ENCODE measurements at places on chromosomes 6 and 20.

DNA sequence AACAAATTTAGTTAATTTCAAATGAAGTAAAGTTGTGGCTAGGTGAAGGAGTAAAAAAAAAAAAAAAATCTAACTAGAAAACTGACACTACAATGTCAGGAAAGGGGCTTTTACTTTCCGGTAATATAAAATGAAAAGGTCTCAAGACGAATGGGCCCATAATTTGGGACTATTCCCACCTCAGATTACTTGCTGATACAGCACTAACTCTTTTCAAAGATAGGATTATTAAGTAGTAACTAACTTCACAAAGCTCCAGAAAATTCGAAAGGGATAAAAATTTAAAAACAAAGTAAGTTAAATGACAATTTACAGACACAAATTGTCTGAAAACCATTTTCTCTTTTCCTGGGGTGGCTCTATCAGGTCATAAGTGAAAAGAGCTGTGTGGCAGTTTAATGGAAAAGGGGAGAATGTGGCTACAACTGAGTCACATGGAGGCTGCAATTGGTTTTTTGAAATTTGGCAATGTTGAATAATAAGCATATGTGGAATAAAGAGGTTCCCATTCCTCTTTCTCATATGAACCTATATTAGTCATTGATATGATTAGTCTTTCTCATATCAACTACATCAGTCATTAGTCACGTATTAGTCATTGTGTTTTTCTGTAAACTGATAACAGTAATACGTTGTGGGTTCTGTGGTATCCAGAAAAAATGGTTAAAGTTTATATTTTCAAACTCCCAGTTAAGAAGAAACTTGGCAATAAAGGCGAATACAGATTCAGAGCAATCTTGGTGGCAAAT, 78.0 kb downstream of the RWDD2A start:
- no peak for DNase-seq

- DNase-seq = no peak
Measured at GRCh38 chr6:26195924-26196845, 109.0 kb downstream of the HFE start.

DNA sequence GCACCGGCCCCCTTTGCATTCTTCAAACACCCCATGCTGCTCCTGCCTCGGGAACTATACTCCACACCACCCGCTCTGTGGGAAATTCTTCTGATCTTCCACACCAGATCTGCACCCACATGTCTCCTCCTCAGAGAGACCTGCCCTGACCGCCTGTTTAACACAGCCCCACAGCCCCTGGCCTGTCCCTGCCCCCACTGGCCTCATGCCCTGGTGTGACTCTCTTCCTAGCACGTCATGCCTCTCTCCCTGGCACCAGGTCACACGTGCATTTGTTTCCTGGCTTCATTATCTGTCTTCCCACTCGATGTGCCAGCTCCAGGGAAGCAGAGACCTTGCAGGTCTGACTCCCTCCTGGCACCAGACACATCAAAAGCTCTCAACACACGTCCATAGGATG, 79.6 kb downstream of the ANKRD60 start:
- no peak for DNase-seq

DNA sequence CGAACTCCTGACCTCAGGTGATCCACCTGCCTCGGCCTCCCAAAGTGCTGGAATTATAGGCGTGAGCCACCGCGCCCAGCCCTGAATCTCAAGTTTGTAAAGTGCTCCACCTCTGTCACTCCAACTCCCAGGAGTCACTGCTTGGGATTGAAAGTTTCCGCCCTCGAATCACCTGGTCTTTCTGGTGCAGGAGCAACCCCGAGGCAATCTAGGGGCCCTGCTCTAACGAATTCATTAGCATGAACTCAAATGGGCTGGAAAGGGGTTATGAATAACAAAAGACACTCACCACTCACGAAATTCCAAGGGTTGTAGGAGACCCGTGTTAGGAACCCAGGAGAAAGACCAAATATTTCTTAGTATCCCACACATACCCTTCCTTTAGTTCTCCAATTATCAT, 26.1 kb downstream of the RBCK1 start:
- DNase-seq = no peak

- DNase-seq = peak; percentile 84
Measured at GRCh38 chr6:98834060-98835031, at the start of gene POU3F2. TSS of gene POU3F2 (plus strand) at chr6:98834574. CDS start at chr6:98834874, 300 bp downstream.

- peak; percentile 57 for DNase-seq
Measured at GRCh38 chr6:43972913-43973300, 154.3 kb downstream of the MRPL14 start.

DNA sequence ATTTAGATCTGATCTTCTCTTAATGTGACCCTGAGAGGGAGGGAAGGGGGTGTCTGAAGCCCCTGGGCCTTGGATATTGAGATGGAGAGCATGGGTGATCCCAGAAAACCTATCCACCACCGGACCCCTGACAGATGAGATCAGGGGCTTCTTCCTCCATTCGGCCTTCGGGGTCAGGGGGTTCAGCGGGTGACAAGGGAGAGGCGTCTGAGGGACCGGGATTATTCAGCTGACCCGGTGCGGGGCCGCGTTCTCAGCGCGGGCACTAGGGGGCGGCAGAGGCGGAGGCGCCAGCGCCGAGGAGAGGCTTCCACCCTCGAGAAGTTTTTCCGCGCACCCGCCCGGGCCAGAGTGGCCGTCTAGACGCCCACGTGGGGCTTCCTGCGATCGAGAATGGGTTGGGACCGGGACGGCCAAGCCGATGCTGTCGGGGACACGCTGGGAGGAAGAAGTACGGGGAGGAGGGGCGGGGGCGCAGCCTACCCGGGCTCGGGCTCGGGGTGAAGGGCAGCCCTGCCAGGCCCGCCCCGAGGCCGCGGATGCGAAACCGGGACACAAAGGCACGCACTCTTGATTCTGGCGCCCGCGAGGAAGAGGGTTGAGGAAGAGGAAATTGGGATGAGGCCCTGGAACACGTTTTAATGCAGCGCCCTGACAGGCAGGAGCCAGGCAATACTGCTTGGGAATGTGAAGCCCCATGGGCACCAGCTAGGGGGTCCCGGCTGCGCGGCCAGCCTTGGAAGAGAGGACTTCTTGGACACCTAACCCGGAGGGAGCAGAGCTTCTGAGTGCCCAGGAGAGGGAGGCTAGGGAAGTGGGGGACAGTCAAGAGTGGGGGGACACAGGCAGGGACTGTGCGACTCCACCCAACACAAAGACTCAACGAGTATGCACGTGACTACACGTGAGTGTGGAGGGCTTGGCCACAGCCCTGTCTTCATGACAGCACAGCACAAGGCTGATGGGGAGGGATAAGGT, 30.6 kb downstream of the COL11A2 start:
- DNase-seq = peak; percentile 82

DNA sequence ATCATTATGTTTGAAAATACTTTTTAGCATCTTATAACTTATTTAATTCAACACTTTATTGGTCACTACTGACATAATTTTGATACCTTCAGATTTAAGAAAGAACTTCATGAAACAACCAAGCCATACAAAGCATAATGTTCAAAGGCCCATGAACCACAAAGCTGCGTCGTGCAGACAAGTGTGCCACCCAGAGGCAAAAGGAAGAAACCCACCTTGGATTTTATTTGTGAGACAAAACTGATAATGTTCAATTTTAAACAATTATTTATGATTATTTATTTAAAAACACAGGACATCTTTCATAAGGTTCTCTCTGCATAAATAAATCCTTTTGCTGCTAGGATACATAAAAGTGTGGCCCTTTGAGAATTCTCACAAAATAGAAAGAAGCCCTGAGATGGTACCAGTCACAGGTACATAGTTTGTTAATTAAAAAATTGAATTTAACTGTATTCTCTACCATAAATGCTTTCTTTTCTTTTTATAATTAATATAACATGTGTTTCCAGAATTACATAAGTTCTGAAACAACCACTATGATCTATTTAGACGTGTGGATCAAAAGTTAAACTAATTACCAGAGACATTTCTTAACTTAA, 143.7 kb downstream of the RALGAPA2 start:
- peak; percentile 7 for DNase-seq

Measured in H54 (cell line).